ENCODE measurements at places on chromosomes 4 and X.

GRCh38 chr4:112138538-112138937, 6.7 kb upstream of the FAM241A start:
- no peak for DNase-seq

- DNase-seq = no peak
Observed at GRCh38 chr4:7472442-7473013, 37.8 kb upstream of the PSAPL1 start.

GRCh38 chr4:166309286-166309685, 436.2 kb downstream of the TLL1 start:
- DNase-seq = no peak

- DNase-seq = no peak
Observed at GRCh38 chr4:26724534-26724933, 136.1 kb upstream of the STIM2 start.

GRCh38 chr4:5435823-5436222, 272.5 kb downstream of the EVC2 start:
- DNase-seq = no peak

- DNase-seq = no peak
Observed at GRCh38 chrX:119251386-119251785, 15.3 kb downstream of the PGRMC1 start.

- no peak for DNase-seq
Observed at GRCh38 chr4:5960252-5960880, 57.9 kb downstream of the C4orf50 start.

- DNase-seq = no peak
Observed at GRCh38 chr4:91681544-91681943, 622.2 kb upstream of the GRID2 start.

- DNase-seq = no peak
Observed at GRCh38 chrX:78573630-78574029, 85.5 kb downstream of the RTL3 start.

- DNase-seq = no peak
Observed at GRCh38 chr4:109649872-109650271, 53.4 kb downstream of the CASP6 start.

DNA sequence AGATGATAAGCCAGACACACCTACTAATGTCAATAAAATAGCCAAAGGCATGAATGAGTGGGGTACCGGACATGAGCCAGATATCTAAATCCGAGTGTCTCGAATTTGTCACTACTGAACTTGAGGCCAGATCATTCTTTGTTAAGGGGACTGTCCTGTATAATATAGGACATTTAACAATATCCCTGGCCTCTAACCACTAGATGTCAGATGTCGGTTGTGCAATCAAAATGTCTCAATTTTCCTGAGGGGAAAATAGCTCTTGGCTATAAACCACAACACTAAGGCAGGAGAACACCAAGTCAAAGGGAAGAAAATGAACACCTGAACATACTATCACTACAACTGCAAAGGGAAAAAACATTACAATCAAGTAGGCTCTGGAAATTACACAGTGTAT, 154.5 kb downstream of the GPM6A start:
- DNase-seq = no peak

GRCh38 chr4:5704276-5704675, 4.1 kb downstream of the EVC2 start:
- DNase-seq = no peak

DNA sequence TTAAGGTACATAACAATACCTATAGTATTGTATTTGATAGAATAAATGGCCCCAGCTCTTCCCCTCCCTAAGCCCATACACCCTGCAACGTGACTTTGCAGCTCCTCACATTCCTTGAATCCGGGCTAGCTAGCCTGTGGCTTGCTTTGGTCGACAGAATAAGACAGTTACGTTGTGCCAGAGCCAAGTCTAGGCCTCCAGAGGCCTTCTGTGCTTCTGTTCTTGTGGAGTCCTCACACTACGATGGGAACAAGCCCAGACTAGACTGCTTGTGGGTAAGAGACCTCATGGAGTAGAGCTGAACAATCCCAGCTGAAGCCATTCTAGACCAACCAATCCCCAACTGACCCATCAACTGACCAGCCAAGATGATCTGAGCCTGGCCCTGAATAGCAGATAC, 102.4 kb upstream of the PLAC1 start:
- DNase-seq = no peak

- DNase-seq = no peak
Observed at GRCh38 chr4:73315091-73315490, 56.5 kb upstream of the ANKRD17 start.

DNA sequence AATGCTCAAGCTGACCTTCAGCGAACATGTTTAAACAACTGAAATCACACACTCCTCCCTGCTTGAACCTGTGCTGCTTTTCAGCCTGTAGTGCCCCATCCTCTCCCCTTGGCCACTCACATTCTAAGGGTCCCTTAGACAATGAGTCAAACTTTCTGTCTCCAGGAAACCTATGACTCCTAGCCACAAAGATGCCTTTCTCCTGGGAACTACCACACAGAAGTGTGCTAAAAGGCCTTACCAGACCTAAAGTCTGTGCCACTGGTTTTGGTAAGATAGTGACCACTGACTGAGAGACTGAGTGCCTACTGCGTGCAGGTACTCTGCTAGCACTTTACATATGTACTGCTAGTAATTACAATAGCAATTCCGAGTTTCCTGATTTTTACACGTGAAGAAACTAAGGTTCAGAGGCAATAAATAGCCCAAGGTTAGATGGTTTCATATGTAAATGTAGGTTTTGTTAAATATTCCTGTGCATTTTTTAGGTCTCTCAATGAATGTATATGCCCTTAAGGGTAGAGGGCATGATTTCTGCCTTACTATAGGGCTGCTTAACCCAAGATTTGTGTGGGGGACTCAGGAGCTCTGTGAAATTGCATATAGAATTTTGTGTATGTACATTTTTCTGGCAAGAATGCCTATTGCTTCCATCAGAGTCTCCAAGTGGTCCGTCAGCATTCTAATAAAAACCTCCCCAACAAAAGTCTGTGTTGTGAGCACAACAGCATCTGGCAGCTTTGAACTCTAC, 71.1 kb downstream of the NSG1 start:
- DNase-seq = no peak

GRCh38 chr4:87251106-87251505, 30.7 kb upstream of the KLHL8 start:
- no peak for DNase-seq

DNA sequence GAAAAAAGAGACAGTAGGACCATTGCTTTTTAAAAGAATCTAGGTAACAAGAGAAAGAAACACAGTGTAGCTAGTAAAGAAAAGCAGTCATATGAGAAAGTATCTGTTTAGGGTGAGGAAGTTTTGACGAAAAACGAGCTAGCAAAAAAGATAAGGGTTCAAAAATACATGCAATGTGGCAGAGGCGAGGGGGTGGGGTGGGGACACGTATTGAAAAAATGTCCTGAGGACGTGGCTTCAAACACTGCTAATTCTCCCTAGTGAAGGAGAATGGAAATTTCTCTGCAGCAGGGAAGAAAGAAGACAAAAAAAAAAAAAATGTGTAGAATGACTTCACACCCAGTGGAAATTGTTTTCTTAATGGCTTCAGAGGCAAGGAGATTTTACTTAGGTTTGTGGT, 856.4 kb upstream of the INTU start:
- no peak for DNase-seq

DNA sequence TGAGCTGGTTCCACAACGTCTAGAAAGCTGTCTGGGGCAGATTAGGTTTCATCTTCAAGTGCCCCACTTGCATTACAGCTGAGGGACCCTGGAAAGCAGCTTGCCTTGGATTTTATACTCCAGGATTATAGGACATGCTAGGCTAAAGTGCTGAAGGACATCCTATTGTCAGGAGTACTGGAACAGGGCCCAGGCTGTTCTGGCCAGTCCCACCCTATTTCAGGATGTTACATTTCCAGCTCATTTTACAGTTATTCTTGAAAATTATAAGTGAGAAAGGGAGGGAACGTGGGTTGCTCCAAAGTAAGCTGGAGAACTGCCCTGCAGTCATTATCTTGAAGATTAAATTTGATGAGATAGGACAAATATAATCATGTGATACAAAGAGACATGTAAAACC, 71.0 kb upstream of the UGT8 start:
- no peak for DNase-seq

GRCh38 chr4:153931804-153932203, 142.9 kb upstream of the SFRP2 start:
- no peak for DNase-seq

DNA sequence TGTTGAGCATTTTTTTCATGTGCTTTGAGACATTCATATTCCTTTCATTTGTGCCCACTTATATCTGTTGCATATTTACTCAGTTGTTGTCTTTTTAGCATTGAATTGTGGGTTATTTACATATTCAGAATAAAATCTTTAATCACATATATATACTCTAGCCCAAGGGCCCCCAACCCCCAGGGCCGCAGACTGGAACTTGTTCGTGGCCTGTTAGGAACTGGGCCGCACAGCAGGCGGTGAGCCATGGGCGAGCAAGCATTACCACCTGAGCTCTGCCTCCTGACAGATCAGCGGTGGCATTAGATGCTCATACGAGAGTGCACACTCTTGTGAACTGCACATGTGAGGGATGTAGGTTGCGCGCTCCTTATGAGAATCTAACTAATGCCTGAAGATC, 480.6 kb downstream of the KCTD8 start:
- DNase-seq = no peak

DNA sequence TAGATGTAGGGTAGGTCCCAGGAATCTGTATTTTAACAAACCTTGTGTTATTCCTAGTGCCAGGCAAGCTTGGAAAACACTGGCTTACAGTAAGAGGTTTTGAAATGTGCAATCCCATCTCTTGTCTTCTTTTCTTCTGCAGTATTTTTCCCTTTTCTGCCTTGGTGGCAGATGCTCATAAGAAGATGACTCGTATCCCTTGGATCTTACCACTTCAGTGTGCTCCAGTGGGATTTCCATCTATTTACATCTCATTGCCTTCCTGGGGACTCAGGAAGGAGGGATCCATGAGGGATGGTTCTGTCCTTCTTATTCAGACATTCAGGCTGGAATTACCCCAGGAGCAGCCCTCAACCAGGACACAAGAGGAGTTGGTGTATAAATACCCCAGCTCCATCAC, 136.6 kb downstream of the NHS start:
- DNase-seq = no peak

- no peak for DNase-seq
Observed at GRCh38 chr4:33974270-33974669, 2270.0 kb downstream of the ARAP2 start.

DNA sequence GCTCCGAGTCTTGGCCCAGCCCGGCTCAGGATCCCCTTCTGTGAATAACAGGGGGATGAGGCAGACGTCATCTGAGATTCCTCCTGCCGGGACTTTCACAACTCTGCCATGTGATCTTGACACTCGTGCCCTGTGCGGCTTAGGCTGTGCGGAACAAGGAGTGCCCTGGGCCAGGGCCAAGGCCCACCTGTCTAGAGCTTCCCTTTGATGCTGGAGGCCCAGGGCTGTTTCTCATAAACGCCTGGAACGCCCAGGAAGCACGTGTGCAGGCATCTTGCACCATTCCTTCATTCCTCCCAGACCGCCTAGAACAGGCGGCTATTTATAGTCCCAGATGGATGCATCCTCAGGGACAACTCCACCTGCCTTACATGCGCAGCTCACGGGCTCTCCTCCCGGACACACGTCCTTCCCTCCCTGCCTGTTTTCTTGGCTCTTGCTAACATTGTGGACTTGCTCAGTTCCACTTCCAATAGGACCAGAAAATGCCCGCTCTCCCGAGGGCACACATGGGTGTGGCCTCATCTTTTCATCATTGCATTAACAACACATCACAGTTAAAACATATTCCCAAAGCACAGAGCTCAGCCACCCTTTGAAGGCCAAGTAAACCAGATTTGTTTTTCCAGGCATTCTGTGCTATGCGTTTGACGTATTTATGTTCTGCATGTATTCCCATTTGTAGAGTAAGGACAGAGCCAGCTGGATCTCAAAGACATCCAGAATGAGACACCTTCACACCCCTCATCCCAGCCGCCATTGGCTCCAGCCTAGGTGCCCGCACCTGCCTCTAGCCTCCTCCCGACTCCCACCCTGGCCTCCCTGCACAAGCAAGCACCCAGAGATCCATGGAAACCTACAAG, 57.2 kb downstream of the ABLIM2 start:
- DNase-seq = no peak

- DNase-seq = no peak
Observed at GRCh38 chr4:125104616-125105015, 210.1 kb upstream of the FAT4 start.

DNA sequence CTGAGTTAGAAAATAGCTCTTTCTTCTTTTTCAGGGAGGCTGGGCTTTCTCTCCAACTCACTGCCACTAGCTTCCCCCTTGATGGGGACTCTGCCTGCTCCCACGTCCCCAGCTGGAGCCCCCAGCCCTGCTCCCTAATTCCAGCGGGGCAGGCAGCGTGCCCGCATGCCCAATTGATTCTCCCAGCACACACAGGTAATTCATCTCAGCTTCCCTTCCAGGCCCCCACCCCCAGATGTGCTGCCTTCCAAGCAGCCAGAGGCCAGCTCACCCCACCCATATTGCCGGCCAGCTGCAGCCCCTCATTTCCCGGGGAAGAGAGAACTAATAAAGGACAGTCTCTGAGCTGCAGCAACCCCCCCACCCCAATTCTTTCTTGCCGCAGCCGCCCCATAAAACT, 69.8 kb downstream of the EFNB1 start:
- DNase-seq = no peak

- no peak for DNase-seq
Observed at GRCh38 chr4:153366486-153366885, 22.0 kb downstream of the MND1 start.

- no peak for DNase-seq
Observed at GRCh38 chr4:183747380-183747779, 88.3 kb downstream of the TRAPPC11 start.

DNA sequence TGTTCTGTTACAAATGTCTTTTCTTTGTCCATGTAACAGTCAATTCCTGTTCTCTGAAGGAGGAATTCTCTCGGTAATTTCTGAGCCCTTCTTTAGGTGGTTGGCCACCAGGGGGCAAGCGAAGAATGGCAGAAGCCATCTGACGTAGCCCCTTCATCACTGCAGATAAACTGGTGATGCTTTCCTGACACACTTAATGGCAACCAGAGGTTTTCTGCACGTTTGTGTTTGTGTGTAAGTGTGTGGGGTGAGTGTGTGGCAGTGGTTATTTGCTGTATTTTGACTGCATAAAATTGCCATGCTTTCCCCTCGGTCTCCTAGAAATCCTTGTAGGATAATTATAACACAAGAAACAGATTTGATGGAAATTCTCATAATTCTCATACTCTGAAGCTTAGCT, 64.8 kb upstream of the STOX2 start:
- DNase-seq = peak; percentile 26

DNA sequence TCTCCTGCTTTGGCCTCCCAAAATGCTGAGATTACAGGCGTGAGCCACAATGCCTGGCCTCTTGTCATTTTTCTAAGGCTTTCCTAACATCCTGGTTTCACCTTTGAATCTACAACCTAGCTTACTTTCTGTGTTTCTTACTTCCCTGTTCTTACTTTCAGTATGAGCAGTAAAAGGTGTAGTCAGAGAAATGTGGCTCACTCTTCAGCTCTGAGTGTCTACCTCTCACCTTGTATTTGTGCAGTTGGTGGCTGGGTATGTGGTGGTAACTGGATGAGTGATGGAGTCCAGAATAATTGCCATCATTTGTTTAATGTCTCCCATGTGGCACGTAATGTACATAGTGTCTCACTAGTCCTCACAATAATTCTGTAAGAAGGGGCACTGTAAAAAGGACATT, 19.1 kb upstream of the CXCL11 start:
- no peak for DNase-seq

- no peak for DNase-seq
Observed at GRCh38 chr4:150323406-150324325, 245.4 kb downstream of the DCLK2 start.

- DNase-seq = no peak
Observed at GRCh38 chr4:153335665-153336064, 8.8 kb upstream of the MND1 start.

- DNase-seq = no peak
Observed at GRCh38 chr4:173169178-173169427, 492 bp downstream of the GALNT7 start.

Data from stimulated activated CD8-positive, alpha-beta memory T cell treated with anti-CD3 and anti-CD28 coated beads, Interleukin-7, amount 100 ng/mL, for 4 hours (primary cell).